ENCODE measurements at places on chromosomes 4 and X.

DNA sequence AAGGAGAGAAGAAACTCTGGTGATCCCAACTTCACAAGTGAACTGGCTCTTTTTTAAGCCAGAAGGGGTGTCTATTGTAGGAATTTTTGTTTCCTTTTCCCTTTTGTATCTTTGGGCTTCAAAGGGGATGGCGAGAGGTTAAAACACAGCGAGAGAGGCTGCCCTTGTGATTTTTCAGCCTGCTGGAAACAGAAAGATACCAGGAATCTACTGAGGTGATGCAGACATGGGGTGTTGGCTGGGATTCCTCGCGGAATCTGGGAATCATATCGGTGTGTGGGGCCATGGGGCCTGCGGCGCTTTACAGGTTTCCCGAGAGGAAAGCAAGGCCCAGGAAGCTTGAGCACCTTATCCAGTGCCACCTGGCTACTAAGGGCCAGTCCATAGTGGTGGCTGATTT, 99.4 kb upstream of the STX18 start:
- no peak for ATAC-seq

DNA sequence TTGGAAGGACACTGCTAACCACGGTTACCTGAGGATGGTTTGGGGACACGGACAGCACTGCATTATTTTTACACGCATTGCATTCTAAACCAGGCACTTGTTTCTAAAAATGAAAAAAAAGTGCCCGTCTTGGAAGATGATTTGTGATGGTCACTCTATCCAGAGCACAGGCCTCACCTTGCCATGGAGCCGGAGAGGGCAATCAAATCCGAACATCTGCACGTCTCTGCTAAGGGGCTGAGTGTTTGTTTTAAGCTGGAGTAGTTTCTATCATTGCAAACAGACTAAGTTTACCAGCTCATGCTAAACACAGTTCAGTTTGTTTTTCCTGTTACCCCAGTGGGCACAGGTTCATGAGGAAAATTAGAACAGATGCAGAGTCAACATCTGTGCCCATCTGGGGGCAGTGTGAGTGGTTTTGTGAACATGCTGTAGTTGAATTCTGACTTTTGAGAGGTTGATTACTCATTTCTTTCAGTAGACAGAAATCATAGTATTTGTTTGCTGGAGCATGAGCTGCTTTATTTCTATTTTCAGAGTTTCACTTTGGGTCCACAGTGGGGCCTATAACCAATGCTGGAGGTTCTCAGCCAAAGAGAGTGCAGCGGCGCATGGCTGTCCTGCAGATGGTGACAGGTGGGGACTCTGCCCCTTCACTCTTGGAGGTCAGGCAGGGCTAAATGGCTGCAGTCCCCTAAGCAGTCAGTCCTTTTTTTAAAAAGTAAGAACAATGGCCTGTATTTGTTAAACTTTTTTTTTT, 65.4 kb upstream of the ENPP6 start:
- ATAC-seq = peak; percentile 54

- ATAC-seq = no peak
These were observed 79.7 kb downstream of the SHROOM2 start for GRCh38 chrX:9865804-9866472.

DNA sequence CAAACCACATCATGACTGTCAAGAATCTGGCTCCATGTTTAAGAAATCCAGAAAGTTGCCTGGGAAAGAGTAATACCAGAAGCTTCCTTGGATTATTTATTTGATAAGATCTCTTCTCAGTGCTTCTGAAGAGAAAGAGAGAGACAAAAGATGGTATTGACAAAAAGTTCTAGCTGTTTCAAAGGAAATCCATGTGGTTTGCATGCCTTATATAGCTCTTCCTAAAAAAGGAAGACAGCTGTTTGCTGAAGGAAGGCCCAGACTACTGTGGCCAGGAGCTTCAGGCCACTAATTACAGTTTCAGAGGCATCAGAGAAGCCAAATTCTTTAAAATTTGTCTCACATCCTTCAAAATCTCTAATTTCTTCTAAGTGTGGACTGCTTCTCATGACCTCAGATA, 565.2 kb upstream of the SLIT2 start:
- no peak for ATAC-seq

- ATAC-seq = no peak
These were observed 369.1 kb upstream of the CLNK start for GRCh38 chr4:11053601-11054220.

DNA sequence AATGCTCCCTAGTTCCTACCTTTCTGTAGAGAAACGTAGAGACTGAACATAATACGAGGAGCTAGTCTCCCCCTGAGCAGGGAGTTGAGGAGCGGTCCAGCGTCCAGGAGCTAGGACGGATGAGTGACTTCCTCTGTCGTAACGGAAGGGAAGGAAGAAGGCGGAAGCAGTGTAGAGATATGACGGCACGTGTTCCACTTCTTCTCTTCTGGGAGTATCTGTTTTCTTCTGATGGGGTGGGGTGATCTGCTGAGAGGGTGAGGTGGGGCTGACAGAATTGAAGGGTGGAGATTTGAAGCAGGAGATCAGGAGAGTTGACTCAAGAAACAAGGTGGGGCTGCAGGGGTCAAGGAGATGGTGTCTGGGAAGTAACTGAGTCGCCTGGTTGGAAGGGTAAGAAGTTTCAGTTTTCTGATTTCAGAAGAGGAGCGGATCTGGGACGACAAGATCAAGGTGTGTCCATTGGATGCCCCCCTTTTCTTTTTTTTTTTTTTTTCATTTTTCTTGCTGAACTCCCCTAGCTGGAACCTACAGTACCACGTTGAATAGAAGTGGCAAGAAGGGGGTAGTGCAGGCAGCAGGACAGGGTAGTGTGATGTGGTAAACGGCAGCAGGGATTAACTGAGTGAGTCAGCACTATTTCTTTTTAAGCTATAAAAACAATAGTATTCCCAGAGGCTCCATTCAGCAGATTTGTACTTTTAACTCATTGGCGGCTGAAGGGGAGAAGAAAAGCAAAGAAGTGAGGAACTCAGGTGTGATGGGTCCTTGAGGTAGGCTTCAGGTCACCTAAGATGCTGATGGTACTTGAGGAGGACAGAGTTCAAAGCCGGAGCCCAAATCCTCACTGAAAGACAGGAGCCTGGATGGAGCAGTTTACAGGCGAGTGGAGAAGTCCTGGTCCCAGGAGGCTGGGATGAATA, 50.8 kb upstream of the SETD7 start:
- peak; percentile 46 for ATAC-seq

GRCh38 chr4:118909173-118909956, 20.7 kb downstream of the SYNPO2 start:
- no peak for ATAC-seq

GRCh38 chr4:184417802-184418511, 56.4 kb downstream of the IRF2 start:
- ATAC-seq = peak; percentile 86

GRCh38 chrX:54659547-54659946, 129.5 kb downstream of the GNL3L start:
- ATAC-seq = no peak

DNA sequence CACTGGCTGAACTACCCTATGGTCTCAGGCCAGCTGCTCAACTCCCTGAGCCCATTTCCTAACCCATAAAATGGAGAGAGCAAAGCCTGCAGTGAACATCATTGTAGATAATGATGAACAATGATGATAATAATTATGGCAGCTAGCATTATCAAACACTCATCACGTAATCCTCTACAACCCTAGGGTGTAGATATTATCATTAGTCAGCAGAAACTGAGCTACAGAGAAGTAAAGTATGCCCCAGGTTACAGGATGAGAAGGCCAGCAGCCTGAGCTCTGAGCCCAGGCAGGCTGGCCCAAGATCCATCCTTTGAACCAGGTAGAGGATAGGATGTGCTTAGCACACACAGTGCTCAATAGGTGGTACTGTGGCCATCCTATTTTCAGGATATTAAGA, 43.2 kb downstream of the REELD1 start:
- no peak for ATAC-seq

- ATAC-seq = no peak
These were observed 497.5 kb downstream of the INPP4B start for GRCh38 chr4:142348613-142349021.

GRCh38 chrX:106948641-106949040, 28.4 kb downstream of the CLDN2 start:
- ATAC-seq = no peak

DNA sequence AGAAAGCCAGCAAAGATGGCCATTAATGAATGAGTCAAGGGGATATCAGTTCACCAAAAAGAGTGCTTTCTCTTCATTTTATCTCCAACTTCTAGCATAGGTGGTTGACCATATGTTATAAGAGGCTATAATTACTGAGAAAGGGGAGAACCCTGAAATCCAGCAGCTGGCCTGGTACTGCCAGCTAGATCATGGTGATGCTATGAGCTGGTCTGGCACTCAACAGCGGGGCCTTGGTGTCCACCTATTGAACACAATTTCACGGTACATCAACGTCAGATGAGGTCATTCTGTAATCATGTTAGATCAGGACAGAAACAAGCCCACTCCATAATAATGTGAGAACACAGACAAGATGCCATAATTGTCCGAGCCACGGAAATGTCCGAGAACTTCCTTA, 1644.8 kb upstream of the PCDH7 start:
- no peak for ATAC-seq

DNA sequence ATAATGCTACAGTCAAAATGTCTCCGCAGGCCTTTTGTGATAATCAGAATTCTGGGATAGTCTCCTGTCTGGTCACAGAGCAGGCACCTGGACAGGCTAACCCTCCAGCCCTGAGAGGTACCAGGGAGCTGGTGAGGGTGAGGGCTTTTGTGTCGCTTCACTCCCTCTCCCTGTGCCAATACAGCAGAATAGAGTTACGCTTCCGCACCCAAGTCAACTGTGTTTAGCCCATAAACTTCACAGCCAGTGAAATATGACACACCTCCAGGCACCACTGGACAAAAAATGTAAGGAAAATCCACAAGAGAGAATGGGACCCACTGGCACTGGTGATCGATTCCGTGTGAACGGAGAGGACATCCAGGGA, 1.3 kb downstream of the GAK start:
- no peak for ATAC-seq

- ATAC-seq = no peak
These were observed 367.3 kb upstream of the FGF13 start for GRCh38 chrX:139078761-139079280.

DNA sequence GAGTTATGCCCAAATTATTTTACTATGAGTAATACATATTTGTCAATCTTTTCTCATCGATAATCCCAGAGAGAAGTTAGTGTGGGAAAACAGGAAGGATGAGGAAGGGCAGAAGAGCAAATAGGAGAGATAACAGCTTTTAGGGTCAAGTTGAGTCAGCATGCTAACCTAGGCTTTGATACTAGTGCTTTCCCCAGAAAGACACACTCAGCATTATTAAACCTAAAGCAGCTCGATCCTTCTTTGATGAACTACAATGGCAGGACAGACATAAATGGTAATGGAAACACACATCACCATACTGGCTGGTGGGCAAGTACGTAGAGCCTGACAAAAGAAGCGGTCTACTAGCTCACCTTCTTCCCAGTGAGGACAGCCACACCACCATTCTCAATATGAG, 20.5 kb downstream of the AIFM1 start:
- ATAC-seq = no peak

DNA sequence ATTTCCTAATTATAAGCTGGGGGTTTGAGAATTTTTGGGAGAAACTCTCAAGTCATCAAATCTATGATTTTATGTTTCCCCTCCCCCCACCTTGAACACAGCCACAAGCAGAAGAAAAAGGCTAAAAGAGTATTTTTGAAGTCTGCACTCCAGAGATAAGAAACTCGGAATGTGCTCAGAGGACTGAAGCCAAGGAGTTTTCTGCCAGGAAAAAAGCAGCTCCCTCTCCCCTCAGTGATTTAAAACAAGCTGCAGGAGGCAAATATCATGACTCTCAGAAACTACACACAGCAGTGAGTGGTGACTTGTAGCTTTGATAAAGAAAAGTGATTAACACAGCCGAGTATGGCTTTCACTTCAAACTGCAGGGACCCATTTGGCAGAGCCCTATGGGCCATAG, 800.2 kb upstream of the FTHL17 start:
- no peak for ATAC-seq

GRCh38 chr4:123110685-123111084, 188.3 kb upstream of the NUDT6 start:
- ATAC-seq = no peak

GRCh38 chr4:145580906-145581305, 38.3 kb upstream of the MMAA start:
- ATAC-seq = no peak

DNA sequence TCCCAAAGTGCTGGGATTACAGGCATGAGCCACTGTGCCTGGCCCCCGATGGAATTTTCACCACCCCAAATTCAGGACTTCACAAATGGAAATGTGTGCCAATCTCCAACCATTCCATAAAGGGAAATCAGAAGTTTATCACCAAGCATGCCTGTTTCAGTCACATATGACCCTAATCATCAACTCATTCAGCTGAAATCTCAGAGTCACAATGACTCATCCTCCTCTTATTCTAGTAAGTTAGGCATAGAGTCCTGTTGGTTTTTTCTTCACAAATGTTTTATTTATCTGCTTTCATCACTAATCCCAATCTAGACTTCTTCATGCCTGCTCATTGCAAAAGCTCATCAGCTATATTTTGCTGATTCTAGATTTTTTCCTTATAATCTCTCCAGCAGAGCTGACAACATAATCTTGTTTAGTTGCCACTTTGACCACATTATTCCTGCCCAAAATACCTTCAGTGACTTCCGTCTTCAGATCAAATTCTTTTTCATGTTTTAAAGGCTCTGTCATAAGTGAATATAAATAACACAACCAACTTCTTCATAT, 83.3 kb downstream of the SLC7A11 start:
- ATAC-seq = no peak

DNA sequence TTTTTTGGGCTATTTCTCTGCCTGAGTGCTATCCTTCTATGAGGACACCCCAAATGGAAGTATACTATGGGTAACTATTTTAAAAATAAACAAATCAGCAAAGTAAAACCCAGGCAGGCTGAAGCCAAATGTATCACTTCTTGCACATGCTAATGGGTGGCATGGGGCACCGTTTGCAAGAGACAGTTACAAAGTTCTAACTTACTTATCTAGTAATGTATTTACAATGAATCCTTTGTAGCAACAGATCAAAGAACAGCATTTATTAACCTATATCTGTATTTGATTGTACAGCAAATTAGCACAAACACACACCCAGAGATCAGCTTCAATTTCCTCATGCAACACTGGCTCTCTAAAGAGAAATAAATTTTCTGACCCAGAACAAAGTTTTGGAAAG, 225.5 kb downstream of the ZNF674 start:
- ATAC-seq = no peak

- no peak for ATAC-seq
These were observed 152.6 kb downstream of the MID1 start for GRCh38 chrX:10467793-10468192.

DNA sequence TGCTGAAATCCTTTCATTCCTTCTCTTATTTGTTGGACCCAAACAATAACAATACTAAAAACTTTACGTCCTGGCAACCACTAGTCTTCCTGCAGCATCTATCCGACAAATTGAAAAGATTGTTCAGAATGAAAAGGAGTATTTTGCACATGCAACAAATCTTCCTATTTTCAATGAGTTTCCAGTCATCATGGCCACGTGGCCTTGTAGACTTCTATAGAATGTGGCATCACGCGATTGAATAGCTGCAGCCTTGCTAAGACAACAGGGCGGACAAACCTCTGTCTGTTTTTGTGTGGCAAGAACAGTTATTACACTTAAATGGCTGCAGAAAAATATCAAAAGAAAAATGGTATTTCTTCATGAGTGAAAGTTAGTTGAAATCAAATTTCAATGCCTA, 297.9 kb upstream of the LCORL start:
- no peak for ATAC-seq

Measured in activated CD4-positive, CD25-positive, alpha-beta regulatory T cell treated with anti-CD3 and anti-CD28 coated beads, Interleukin-2, amount 50 U/mL, for 24 hours (primary cell).